Mesothelial cell of epicardium (in vitro differentiated cells): ENCODE measurements at places on chromosomes 1 and 21.

- H3K4me1 ChIP-seq = no peaks in the 10 kb centered on the region
- DNase-seq = no peak
- no peaks in the 10 kb centered on the region for H3K36me3 ChIP-seq
- no peak overlapping the region for H3K27ac ChIP-seq
- no peaks in the 10 kb centered on the region for H3K27me3 ChIP-seq
- no peak overlapping the region for H3K4me3 ChIP-seq
Measured at GRCh38 chr1:182249201-182249676, 142.4 kb downstream of the GLUL start.

DNA sequence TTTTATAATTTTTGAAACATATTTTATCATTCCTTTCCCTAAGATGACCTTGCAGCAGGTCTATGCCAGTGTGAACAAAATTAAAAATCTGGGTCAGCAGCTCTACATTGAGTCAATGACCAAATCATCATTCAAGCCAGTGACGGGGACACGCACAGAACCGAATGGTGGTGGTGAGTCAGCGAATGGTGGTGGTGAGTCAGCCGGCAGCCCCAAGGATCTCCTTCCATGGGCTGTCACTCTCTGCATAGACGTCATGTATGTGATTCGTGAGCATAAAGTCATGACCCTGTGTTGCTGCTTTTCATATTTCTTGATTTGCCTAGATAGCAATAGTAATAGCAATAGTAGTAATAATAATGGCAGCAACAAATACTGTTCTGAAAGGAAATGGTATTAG lies 26.3 kb downstream of the PER3 start:
- H3K36me3 ChIP-seq = peaks cover 29% of the 10 kb centered on the region
- no peaks in the 10 kb centered on the region for H3K4me1 ChIP-seq
- DNase-seq = no peak
- no peaks in the 10 kb centered on the region for H3K27me3 ChIP-seq
- H3K4me3 ChIP-seq = no peak overlapping the region

- DNase-seq = no peak
- peaks cover 3% of the 10 kb centered on the region for H3K27me3 ChIP-seq
- no peaks in the 10 kb centered on the region for H3K4me1 ChIP-seq
Measured at GRCh38 chr1:75985827-75986226, 53.6 kb upstream of the ASB17 start.

GRCh38 chr1:173545688-173546087 lies 57.2 kb downstream of the SLC9C2 start:
- no peaks in the 10 kb centered on the region for H3K27me3 ChIP-seq
- DNase-seq = no peak
- H3K4me1 ChIP-seq = no peaks in the 10 kb centered on the region
- no peak overlapping the region for H3K27ac ChIP-seq
- no peak overlapping the region for H3K4me3 ChIP-seq
- H3K36me3 ChIP-seq = no peaks in the 10 kb centered on the region

- H3K36me3 ChIP-seq = no peaks in the 10 kb centered on the region
- H3K27ac ChIP-seq = no peak overlapping the region
- no peaks in the 10 kb centered on the region for H3K27me3 ChIP-seq
- no peak overlapping the region for H3K4me3 ChIP-seq
- no peak for DNase-seq
- peaks cover 24% of the 10 kb centered on the region for H3K4me1 ChIP-seq
Measured at GRCh38 chr1:163668472-163668871, 346.7 kb downstream of the NUF2 start.

DNA sequence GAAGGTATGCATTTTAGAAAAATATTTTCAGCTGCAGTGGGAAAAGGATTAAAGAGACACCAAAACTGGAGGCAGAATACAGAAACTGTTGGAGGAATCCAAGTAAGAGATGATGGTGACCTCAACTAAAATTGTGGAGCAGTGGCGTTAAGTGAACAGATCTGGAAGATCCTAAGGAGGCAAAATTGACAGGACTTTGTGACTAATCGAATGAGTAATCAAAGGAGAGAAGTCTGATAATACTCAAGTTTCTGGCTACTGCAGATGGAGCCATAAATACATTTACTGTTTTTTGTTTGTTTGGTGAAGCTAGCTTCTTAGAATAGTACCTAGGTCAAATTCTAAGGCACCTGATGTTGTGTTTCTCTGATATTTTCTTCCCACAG lies 3.1 kb downstream of the CTBS start:
- H3K27me3 ChIP-seq = no peaks in the 10 kb centered on the region
- DNase-seq = no peak
- H3K4me1 ChIP-seq = peaks cover 29% of the 10 kb centered on the region
- no peak overlapping the region for H3K4me3 ChIP-seq
- peaks cover 18% of the 10 kb centered on the region for H3K36me3 ChIP-seq

DNA sequence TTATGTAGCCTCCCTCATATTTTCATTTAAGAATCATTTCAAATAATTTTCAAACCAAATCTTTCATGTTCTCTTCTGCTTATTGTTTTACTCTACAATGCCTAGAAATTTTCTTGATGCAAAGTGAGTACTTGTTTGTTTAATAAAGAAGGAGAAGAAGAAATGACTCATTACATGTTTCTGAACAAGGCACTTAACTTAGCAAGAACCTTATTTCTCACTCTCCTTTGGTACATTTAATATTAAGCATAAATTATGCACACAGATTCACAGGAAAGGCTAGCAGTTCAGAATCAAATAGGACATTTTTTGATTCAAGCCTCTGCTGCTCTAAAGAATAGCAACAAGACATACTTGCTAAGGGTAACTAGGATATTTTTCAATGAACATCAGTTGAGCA lies 9.1 kb downstream of the SCYL3 start:
- no peaks in the 10 kb centered on the region for H3K27me3 ChIP-seq
- H3K27ac ChIP-seq = no peak overlapping the region
- no peak overlapping the region for H3K4me3 ChIP-seq
- H3K36me3 ChIP-seq = peaks cover 32% of the 10 kb centered on the region
- DNase-seq = no peak

- DNase-seq = no peak
- no peak overlapping the region for H3K27ac ChIP-seq
- H3K27me3 ChIP-seq = no peaks in the 10 kb centered on the region
- no peaks in the 10 kb centered on the region for H3K4me1 ChIP-seq
- H3K36me3 ChIP-seq = peaks cover 31% of the 10 kb centered on the region
Measured at GRCh38 chr1:16293538-16293937, 56.6 kb upstream of the CPLANE2 start.

DNA sequence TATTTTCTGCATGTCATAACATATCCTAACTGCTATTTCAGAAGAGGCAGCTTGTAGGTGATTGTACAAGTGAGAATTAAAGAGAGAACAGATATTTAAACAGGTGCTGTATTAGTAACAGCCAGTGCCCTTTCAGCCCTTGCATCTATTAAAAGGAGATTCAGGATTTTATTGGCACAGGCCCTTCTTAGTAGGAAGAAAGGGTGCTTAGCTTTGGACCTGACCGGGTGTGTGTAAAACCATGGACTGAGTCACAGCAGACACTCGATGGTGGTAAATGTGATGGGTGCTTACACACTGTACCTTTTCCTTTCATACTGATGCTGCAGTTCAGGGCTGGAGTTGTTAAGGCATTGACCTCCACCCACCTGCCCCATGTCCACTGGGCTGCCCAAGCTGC lies 12.7 kb upstream of the CD101 start:
- no peak for DNase-seq
- no peaks in the 10 kb centered on the region for H3K27me3 ChIP-seq
- H3K4me3 ChIP-seq = no peak overlapping the region
- H3K36me3 ChIP-seq = peaks cover 63% of the 10 kb centered on the region
- peaks cover 21% of the 10 kb centered on the region for H3K4me1 ChIP-seq

- H3K36me3 ChIP-seq = no peaks in the 10 kb centered on the region
- no peak for DNase-seq
- H3K27me3 ChIP-seq = peaks cover 3% of the 10 kb centered on the region
Measured at GRCh38 chr1:233606813-233607212, 7.1 kb upstream of the KCNK1 start.

- H3K4me1 ChIP-seq = peaks cover 14% of the 10 kb centered on the region
- no peak overlapping the region for H3K4me3 ChIP-seq
- H3K36me3 ChIP-seq = no peaks in the 10 kb centered on the region
- peak overlapping the region; percentile 68 for H3K27ac ChIP-seq
- H3K27me3 ChIP-seq = no peaks in the 10 kb centered on the region
- DNase-seq = no peak
Measured at GRCh38 chr1:182181167-182181572, 119.7 kb upstream of the ZNF648 start.

GRCh38 chr1:97145321-97145956 lies 423.9 kb downstream of the PTBP2 start:
- no peak overlapping the region for H3K4me3 ChIP-seq
- no peak overlapping the region for H3K27ac ChIP-seq
- peaks cover 2% of the 10 kb centered on the region for H3K27me3 ChIP-seq

DNA sequence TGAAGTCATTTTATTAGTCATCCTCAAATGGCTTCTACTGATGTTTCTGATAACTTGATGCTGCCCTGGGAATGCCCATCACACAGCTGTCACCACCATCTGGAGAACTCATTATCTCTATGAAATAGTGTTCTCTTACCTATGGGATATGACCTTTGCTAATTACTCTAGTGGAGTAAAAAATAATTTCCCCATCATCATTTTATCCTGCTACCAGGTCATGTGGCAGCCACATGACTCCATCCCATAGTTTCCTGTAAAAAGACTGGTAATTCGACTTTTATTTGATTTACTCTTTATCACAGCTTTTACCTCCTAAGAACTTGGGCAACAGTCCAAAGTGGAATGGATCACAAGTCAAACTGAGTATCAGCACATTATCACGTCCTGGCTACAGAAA lies 76.1 kb upstream of the USP25 start:
- no peak for DNase-seq
- H3K4me1 ChIP-seq = peaks cover 2% of the 10 kb centered on the region
- no peak overlapping the region for H3K4me3 ChIP-seq
- no peaks in the 10 kb centered on the region for H3K36me3 ChIP-seq
- no peaks in the 10 kb centered on the region for H3K27me3 ChIP-seq

- H3K27me3 ChIP-seq = no peaks in the 10 kb centered on the region
- no peak overlapping the region for H3K4me3 ChIP-seq
- DNase-seq = no peak
- H3K36me3 ChIP-seq = no peaks in the 10 kb centered on the region
Measured at GRCh38 chr1:244234009-244234643, 183.0 kb downstream of the ZBTB18 start.

- H3K27me3 ChIP-seq = no peaks in the 10 kb centered on the region
- DNase-seq = no peak
- H3K4me3 ChIP-seq = peak overlapping the region; percentile 38
- H3K4me1 ChIP-seq = peaks cover 78% of the 10 kb centered on the region
- H3K36me3 ChIP-seq = no peaks in the 10 kb centered on the region
Measured at GRCh38 chr1:54287176-54287650, 87.2 kb downstream of the MRPL37 start.

- no peak for DNase-seq
- no peaks in the 10 kb centered on the region for H3K36me3 ChIP-seq
- no peak overlapping the region for H3K4me3 ChIP-seq
- H3K4me1 ChIP-seq = peaks cover 4% of the 10 kb centered on the region
- H3K27ac ChIP-seq = no peak overlapping the region
Measured at GRCh38 chr1:228992044-228992443, 256.8 kb downstream of the RHOU start.

DNA sequence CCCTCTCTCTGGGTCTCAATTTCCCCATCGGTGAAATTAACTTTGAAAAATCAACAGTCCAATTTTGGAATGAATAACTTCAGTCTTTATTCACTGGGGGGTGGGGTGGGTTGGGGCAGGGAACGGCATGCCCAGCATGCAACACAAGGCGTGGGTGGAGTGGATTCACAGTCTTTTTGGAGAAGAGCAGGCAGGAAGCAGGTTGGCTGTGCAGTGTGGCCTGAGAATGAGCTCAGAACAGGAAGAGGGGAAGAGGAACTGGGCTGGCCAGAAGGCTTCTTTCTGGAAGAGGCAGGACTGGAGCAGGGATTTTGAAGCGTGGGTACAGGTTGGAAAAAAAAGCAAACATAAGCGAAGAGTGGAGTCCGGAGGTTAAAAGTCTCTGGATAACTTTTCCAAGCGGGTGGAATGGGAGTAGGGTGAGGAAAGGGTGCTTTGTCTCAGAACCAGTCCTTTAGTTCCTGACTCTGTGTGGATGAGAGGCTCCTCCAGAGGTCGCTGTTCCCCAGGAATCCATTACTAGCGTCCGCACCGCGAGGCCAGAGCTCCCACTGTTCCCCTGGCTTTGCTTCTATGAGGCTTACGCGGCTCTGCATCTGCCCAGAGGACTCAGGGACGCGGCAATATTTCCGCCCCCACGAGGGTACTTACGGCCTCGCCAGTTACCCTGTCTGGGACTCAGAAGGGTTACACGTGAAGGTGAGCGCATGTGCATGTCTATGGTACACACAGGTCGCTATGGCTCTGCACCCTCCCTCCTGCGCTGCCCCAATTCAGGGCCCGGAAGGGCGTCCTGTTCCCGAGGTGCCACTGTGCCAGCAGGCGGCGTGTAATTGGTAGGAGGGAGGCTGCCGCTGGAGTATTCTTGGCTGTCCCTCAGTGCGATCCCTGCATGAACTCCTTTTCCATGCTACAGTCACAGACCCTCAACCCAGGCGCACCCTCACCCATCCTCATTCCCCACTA lies 5.5 kb upstream of the FOXD2 start:
- no peak for DNase-seq
- peak overlapping the region; percentile 29 for H3K4me3 ChIP-seq
- no peak overlapping the region for H3K27ac ChIP-seq

DNA sequence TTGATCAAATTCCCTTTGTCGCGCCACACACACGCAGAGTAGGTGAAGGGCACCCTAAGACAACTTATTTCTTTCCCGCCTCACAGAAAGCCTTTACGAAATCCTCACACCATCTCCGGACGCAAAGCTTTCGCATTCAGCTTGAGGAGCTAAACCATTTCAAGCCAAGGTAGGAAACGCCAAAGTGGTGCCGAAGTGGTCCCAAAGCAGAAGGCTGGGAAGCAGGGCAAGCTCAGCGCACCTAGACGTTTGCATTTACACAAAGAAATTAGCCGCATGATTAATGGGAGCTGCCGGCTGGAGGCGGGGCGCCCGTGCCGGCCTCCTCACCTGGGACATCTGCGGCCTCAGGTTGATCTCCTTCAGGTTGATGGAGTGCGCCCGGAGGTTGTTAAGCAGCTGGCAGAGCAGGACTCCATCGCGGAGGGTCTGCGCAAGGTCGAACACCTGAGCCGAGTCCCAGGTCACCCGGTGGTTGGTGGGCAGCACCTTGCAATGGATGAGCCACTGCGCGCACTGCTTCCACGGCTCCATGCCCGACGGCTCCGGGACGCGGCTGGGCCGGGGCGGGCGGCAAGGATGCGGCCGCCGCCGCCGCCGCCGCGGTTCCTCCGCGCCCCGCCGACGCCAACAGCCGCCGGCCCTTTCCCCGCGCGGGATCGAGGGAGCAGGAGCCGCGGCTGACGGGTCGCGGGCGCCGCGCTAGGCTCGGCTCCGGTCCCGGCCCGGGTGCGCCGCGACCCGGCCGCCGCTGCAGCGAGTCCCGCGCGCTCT lies 457 bp downstream of the VAV3 start:
- DNase-seq = peak; percentile 47
- H3K27me3 ChIP-seq = peaks cover 71% of the 10 kb centered on the region
- peak overlapping the region; percentile 78 for H3K4me3 ChIP-seq
- H3K4me1 ChIP-seq = peaks cover 17% of the 10 kb centered on the region
